ENCODE measurements at places on chromosomes 1 and 21. TPM values are rescaled to one million over a fixed set of nuclear protein-coding genes. Genes with fewer than 3 reads are reported as not detected.

GRCh38 chr21:15414057-15414456 is 315.7 kb upstream of the USP25 start:
- DNase-seq: no peak

- no peak for DNase-seq
Measured at GRCh38 chr1:28509705-28510272, 3.9 kb downstream of the RCC1 start.

GRCh38 chr1:17736625-17737024 is 18.5 kb upstream of the ACTL8 start:
- no peak for DNase-seq

DNA sequence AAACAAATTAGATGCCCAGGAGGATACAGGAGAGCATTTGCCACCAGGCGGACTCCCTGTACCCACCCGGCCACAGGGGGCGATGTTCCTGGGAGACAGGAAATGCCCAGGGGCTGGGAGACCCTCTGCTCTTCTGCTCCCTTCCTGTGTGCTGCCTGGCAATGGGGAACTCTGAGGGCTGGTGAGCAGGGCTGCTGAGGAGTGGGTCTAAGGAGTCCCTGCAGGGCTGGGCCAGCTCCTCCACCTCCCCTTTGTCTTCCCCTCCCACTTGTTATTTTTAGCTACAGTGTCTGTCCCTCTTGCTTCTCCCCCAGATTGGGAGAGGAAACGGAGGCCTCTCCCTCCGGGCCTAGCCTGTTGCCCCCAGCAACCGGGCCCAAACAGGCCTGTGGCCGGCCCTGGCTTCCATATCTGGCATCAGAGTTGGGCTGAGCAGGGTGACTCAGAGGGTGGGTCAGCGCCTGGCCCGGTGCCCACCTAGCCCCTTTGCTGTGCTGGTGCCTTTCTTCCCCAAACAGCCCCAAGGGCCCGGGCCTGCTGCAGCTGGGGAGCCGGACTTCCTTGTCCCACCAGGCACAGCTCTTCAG is 11.6 kb downstream of the LMNA start:
- peak; percentile 86 for DNase-seq

- no peak for DNase-seq
Measured at GRCh38 chr1:9721606-9722377, 70.3 kb downstream of the PIK3CD start.

DNA sequence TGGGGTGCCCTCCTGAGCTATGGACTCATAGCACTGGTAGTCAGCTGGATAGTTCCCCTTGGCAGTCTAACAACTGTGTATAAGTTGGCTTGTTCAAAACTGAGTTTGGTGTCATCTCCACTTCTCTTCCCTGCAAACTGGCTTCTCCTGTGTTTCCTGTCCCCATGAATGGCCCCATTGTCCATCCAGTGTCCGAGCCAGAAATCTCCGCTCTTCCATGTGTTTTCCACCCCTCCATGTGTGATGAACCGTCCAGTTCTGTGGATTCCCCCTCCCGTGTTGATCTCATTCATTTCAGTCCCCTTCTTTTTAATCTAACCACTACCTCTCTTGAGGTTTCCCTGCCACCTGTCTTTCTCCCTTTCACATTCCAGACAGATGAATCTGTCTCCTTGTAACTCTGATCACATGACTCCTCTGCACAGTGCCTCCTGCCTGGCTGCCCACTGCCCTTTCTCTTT is 195.7 kb downstream of the ROR1 start:
- no peak for DNase-seq

- peak; percentile 67 for DNase-seq
Measured at GRCh38 chr1:111592389-111593361, 26.9 kb upstream of the RAP1A start.

DNA sequence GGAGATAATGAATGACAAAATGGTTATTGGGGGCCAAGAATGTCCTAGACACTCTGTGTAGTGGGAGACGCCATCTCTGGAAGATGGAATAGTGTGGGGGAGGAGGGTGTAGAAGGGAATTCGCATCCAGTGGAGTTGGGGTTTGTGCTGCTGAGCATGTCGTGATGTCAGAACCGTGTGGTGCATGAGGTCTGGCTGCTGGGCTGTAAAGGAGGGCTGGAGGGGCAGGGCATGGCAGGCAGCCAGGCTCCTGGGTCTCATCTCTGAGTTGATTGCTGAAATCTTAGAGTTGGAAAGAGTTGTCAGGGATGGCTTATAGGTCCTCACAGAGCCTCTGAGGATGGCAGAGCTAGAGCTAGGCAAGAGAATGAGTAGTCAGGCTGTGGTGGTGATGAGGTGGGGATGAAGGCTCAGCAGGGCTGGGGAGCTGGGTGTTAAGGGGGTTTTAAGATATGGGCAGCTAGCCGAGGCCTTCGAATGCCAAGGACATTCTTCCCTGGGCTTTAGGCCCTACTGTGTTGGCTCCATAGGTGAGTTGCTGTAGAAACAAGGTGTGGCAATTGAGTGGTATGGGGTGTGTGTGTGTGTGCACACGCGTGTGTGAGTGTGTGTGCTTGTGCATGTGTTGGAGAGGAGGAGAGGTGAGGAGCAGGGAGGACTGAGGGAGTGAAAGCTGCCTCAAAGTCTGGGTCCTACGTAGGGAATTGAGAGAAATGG is 1.9 kb downstream of the PPFIA4 start:
- DNase-seq: no peak

DNA sequence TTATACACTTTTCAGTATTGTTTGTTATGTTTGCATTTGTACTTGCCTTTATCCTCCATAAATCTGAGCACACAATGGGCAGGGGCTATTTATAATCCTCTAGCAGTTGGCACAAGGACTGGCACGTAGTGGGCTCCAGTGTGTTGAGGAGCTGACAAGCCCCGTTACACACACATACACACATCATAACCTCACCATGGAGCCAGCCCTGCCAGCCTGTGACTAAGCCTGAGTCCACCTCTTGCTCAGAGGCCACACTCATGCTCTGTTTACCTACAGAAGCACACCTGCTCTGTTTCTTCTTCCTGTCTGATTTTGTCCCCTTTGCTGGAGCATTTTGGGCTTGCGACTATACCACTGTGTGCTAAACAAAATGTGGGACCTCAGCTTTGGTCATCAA is 64.5 kb upstream of the SPATA6 start:
- DNase-seq: no peak

DNA sequence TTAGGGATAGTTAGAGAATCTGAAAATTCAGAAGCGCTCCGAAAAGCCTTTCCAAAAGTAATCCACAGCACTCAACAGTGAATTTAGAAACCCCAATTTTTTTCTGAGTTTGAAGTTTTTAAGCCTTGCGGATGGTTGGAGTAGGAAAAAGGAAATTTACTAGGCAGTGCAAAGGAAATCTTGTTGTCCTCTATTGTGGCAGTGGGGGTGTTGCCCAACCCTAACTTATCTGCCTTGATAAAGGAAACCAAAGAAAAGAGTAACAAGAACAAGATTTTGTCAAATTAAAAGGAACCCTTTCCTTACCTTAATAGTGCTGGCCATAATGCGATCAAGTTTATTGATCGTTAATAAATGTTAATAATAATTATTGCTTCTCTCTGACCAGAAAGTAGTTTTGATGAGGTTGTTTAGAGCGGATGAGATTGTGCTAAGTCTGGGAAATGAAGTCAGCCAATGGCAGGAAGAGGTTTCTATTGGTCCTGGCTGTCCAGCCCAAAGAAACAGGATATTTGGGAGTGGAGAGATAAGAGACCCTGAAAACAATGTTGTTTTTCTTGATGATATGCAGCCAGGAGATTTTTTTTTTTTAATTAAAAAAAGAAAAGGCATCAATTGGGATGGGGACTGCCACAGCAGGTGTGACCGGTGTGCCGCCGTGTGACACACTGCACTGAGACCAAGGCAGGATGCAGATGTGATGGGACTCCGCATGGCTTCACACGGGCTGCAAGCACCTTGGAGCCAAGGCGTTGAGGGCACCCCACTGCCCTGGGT is at the start of gene ERG:
Gene ERG (minus strand): TSS at position 421 of the 777 bp plus-strand sequence. CDS start 97 bp downstream, at position 324.
- no peak for DNase-seq

DNA sequence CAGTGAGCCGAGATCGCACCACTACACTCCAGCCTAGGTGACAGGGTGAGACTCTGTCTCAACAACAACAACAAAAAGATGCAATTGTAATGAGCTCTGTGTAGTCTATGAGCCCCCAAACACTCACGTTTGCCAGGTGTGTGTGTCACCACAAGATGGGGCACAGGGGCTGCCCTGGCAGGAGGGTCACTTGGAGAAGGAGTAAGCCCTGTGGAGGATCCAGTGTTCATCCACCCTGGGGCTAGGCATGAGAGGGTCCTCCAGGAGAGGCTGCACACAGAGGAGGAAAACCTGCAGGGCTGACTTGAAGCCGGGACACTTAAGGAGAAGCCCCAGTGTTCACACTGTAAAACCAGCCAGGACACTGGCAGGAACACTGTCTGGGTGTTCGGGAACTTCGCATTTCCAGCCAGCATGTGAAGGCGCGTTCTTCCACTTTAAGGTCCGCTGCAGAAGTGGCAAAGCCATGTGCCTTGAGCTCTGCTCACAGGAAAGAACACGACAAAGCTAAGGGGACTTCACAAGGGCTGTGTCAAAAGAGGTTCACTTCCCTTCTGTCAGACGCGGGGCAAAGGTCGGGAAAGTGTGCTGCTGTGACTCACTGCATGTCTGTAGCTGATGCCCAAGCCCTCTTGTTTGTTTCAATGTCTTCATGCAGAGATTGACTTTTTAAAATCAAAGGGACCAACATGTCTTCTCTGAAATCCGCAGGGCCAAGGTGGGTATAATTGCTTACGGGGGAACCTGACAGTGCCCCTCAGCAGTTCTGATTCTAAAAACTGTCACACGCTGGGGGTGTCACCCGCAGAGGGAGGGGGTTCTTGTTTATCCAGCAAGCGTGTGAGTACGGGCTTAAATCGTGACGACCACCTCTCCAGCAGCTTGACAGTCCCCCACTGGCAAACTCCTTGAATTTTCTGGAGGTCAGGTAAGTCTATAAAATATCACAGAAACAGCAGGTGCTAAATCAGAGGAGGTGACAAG is 102.8 kb downstream of the RIPK4 start:
- no peak for DNase-seq

- DNase-seq: no peak
Measured at GRCh38 chr1:117110774-117111173, 10.8 kb downstream of the TRIM45 start.

- DNase-seq: no peak
Measured at GRCh38 chr1:238951809-238952208, 434.6 kb upstream of the CHRM3 start.

DNA sequence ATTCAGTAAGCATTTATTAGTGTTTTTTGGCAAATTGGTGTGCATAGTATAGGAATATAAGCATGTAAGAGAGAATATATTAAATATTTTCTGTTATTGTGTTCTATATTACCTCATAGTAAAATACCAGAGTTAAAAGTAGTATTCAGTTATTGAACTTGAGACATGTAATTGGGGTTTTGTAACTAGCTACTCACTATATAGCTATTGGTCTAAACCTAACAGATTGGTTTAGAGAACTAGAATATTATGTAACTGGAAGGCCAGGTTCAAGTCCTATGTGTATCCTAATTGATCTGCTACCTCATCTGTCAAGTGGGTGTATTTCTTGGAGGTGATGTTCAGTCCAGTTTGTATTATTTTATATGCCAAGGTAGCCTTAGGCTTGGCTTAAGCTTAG is 26.3 kb downstream of the CLIC4 start:
- no peak for DNase-seq

Gene COL24A1
- total RNA-seq: 13.7 TPM

Gene SRGAP2B
- 26.9 TPM for total RNA-seq

Gene DLGAP3
- total RNA-seq: not detected

Gene TMEM201
- total RNA-seq: 4.4 TPM

Gene GLUL
- total RNA-seq: 304 TPM

Gene F11R
- 35.2 TPM for total RNA-seq

Gene RHOC
- total RNA-seq: 149 TPM

Gene OLFML2B
- 16.0 TPM for total RNA-seq

Gene THEM5
- total RNA-seq: not detected

Gene DDR2
- total RNA-seq: 101 TPM

Gene TMIGD3
- 0.74 TPM for total RNA-seq

Gene CLDN17
- not detected for total RNA-seq

Gene CD52
- total RNA-seq: 3.3 TPM

Gene CRB1
- total RNA-seq: 0.58 TPM
